NCI-H2171 treated with DMSO at 0.1 percent for 48 hours (cell line): ENCODE measurements at places on chromosomes 3 and 15.
A peak's percentile ranks its signal among the peaks of the same experiment; 100 is the strongest.

GRCh38 chr15:78058401-78058935 is 19.0 kb downstream of the TBC1D2B start:
- no peak for DNase-seq

DNA sequence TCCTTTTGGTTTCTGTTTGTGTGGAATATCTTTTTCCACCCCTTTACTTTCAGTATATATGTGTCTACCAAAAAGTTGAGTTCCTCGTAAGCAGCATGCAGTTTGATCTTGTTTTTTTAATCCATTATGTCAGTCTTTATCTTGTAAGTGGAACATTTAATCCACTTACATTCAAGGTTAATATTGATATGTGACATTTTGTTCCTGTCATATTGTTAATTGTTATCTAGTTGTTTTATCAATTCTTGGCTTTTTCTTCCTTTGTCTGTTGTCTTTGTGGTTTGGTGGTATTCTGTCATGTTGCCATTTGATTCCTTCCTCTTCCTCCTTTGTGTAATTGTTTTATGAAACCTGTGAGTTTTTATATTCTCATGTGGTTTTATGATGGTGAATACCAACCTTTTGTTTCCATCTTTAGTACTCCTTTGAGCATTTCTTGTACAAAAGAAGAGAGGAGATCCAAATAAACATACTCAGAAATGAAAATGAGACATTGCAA is 43.4 kb upstream of the XCR1 start:
- DNase-seq, result no peak

DNA sequence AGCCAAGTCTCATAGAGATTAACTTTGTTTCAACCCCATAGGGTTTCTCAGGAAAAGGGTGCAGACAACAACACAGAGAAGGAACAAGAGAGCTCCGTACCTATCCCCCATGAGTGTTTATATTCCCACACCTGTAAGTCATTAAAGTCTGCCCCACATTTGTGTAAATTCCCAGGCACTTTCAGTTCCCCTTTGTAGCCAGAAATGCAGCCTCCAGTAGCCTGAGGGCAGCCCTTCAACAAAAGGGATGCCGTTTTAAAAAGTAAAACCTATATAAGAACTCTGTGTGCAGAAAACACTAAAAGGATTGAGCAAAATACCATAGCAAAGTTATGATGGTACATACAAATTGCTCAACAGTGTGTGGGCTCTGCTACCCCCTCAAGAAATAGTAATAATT is 59.7 kb upstream of the TMEM108 start:
- no peak for DNase-seq

DNA sequence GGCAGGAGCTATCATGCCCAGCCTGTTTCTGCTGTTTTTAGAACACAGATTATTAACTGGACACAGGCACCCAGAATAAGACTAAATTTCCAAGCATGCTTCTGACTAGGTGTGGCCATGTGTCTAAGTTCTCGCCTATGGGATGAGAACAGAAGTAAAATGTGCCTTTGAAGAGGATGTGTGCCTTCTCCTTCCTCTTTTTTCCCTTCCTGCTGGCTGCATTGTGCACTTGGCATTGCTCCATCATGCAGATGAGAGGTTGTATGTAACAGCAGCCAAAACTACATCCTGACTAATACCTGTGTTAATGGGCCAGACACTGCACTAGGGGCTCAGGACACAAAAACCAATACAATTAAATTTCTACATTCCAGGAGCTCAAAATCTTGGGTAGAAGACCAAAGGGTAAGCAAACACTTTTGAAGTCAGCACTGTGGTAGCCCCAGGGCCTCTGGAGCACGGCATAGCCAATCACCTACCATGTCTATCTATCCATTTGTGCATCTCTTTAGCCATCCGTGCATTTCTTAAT is 40.9 kb upstream of the RNU6-1 start:
- peak; percentile 9 for DNase-seq

GRCh38 chr15:65285291-65286068 is 1.2 kb downstream of the PARP16 start:
- DNase-seq, result no peak

DNA sequence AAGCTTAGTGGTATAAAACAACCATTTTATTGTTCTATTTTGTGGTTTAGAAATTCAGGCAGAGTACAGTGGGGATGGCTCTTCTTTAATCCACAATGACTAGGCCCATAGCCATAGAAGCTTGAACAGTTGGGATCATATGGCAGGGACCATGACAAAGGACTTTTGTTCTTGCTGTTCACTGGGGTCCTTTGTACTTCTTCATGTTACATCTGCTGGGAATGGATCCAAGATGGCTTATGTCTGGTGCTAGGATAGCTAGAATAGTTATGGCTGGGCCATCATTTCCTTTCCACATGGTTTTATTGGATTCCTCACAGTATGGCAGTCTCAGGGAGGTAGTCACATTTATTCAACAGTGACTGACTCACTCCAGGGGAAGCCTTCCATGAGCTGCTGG is 427.9 kb upstream of the AGTR1 start:
- no peak for DNase-seq
